ENCODE measurements at places on chromosomes 5 and 9.

DNA sequence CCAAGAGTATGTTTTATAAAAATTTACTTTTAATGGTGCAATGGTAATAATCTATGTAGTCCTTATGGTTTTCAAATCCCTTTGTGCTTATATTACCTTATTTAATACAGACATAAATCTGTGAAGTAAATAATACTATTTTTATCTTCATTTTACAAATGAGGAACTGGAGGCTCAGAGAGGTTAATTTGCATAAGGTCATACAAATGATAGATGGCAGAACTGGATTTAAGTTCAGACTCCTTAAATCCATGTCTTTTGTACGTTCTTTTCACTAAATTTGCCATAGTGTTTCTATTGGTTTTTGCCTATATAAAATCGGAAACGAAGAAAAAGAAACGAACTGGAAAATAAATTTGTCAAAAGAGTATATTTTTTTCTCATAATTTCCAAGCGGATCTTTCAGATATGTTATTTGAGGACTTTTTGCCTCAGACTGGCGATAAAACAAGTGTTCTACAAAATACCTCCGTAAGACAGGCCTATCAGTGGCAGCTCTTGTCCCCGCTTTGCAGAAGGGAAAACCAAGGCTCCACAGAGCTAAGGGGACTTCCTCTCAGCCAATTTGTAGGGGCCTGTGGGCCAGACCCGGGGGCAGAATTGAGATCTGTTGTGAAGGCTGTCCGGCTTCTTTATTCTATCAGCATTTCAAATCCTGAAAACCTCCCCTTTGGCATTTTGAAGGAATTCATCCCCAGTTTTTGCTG lies 1.1 kb upstream of the TNFAIP8 start:
- DNase-seq: no peak

DNA sequence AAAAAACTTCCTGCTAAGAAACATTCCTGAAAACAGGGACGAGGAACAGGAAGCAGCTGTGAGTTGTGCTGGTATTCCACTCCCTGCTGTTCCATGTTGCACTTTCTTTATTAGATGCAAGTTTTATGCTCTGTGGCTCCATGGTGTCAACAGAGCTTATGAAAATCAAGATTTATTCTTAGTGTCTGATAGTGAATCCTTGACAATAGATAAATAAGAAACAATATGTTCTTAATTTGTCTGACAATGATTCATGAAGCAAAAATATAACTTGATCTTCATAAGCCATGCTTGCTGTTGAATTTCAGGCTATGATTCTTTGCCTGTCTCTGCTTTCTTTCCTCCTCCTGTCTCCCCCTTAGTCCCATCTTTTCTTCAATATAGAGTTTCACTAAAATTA lies 119.6 kb downstream of the DROSHA start:
- DNase-seq: no peak

GRCh38 chr9:114096041-114096511 lies 3.0 kb downstream of the KIF12 start:
- DNase-seq: no peak

- DNase-seq: no peak
These were observed 37.1 kb downstream of the GLIS3 start for GRCh38 chr9:4262735-4263141.

- DNase-seq: no peak
These were observed 85.9 kb downstream of the NR6A1 start for GRCh38 chr9:124685217-124685616.

All from RWPE2 (cell line).